ENCODE measurements at places on chromosomes 16 and 17.

GRCh38 chr17:31494259-31495021, 103.0 kb downstream of the RAB11FIP4 start:
- no peak for DNase-seq

DNA sequence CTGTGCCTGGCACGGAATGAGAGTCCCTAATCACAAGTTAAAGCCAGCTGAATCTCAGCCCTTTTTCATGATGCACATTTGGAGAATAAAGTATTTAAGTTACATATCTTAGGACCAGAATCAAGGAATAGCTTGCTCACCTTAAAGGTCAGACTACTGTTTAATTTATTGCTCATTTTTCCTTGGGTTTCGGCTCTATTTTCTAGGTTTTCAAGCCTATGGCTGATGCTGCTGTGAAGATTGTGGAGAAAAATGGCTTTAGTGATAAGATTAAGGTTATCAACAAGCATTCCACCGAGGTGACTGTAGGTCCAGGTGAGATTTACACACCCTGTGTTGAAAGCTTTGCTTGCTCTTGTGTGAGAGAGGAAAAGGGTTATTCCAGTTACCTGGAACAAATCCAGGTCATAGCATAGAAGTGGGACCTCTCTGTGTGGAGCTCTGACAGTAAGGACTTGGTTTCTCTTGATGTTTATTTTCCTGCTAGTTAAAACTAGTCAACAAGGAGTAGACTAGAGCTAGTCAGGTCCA, 18.1 kb downstream of the PRMT7 start:
- no peak for DNase-seq

GRCh38 chr16:85643631-85644030, 30.5 kb downstream of the GSE1 start:
- DNase-seq: no peak

GRCh38 chr16:14278749-14279148, 207.6 kb downstream of the MRTFB start:
- DNase-seq: peak; percentile 69

DNA sequence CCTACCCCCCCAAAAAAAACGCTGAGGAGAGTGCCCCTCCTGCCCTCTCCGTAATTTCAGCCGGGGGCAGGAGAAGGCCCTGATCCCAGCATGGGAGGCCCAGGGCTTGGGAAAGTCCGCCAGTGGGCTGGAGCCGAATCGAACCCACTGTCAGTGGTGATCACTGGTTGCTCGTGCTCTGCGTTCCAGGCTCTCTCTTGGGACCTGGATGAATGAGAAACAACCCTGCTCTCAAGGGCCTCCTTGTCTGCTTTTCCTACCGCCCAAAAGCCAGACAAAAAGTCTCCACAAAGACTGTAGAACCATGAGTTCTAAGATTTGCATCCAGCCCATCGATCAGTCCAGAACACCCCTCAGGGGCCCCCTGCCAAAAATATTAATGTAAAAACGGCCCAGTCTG, 8.1 kb downstream of the ARHGAP23 start:
- no peak for DNase-seq

- no peak for DNase-seq
Measured at GRCh38 chr16:3873482-3874173, 6.9 kb downstream of the CREBBP start.

DNA sequence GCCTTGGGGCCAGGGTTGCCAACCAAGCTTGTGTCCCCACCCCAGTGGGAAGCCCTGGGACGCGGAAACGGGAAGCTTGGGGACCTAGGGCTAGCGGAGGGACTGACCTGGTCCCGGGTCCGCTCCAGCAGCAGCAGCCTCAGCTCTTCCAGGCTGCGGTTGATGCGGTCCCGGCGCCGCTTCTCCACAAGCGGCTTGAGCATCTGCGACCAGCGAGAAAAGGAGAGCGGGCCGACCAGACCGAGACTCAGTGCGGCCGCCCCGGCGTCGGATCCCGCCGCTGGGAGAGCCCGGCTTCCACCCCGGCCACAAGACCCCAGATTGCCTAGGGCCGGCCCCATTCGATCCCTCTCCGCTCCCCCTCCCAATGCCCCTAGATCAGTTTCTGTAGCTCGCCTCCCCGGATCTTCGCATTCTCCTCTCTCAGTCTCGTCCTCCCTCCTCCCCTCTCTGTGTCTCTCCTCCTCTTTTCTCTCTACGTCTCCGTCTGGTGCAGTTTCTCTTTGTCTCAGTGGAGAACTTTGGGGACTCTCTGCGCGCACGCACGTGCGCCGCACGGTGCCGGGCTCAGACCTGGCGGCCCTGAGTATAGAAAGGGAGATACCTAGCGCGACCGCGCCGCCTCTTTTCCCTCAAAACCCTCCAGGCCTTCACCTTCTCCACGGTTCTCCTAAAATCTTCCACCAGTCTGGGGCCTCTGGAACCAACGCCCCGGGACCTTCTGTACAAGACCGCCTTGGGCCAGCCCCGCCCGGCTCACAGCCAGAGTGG, 797 bp downstream of the HES7 start:
- DNase-seq: no peak

GRCh38 chr17:74825952-74826719, 33.5 kb downstream of the GRIN2C start:
- DNase-seq: no peak

- DNase-seq: no peak
Measured at GRCh38 chr17:69734656-69735055, 320.2 kb downstream of the MAP2K6 start.

DNA sequence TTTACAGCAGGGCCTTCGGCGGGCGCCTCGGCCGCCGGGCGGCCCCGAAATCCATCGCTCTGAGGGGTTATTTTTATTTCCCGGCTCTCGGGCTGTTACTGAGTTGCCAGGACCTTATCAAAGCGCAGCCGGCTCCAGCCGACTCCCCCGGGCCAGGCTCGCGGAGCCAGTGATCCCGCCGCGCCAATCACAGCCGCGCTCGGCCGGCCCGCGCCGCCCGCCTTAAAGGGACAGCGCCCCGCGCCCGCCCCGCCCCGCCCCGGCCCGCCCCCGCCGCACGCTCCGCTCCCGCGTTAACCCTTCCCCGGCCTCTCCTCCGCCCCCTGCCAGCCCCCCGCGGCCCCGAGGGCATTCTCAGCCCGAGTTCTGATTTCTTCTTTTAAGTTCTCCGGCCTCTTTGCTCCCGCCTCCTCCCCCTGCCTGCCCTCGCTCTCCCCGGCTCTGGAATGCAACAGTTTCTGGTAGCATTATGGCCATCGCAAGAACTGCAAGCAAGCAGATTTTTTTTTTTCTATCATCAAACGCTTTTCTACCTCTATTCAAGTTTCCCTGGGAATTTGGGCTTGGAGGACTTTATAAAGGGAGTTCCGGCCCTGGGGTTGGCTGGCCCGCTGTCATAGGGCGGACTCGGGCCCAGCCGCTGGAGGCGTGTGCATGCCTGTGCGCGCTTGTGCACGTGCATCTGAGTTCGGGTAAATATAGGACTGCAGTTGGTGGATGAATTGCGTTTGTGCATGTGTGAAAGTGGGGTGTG, at the start of gene AXIN2:
TSS of gene AXIN2 (minus strand) at position 197 of the 754 bp plus-strand sequence. CDS start 3,028 bp downstream, outside the sequence.
- DNase-seq: peak; percentile 88

DNA sequence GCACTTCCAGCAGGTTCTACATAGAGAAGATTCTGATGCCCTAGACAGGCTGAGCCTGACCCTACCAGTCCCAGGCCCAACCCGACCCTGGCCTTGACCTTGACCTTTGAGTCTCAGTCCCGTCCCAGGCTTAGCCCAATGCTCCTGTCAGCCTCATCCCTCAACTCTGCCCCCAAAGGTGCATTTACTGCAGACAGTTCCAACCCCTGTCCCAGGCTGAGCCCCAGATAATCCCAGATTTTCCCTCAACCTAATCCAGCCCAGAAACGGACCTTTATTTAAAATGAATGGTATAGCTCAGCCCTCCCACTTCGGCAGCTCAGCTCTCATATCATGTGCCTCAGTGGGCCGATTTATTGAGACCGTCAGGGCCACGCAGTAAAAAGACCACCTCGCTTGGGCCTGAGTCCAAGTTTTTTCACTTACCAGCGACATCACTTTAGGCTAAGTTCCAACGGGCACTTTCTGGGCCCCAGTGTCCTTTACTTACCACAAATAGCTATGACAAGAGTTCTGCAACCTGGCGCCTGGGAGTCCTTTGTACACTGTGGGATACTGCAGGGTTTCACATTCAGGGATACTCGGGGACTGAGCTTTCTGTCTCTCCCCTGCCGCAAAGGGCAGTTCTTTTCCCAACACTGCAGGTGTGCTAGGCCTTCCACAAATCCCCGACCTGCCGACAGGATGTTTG, 89.5 kb downstream of the WSCD1 start:
- DNase-seq: no peak

DNA sequence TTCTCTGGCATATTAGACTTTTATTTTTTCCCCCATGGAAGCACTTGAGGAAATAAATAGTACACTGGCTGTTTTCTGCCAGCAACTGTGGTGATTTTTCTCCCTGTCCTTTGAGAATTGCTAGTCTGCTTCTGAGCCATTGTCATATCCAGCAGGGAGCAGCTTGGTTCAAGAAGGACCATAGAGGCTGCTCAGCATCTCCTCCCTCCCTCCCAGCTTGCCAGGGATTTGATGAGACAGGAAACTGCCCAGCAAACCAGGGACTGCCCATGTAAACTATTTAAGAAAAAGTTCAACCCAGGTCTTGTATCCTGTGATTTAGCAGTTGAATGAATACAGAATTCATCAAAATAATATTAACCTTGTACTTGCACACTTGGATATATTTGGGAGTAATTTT, 39.5 kb downstream of the CYB5B start:
- DNase-seq: no peak

- DNase-seq: no peak
Measured at GRCh38 chr17:82382933-82383255, 11.3 kb downstream of the UTS2R start.

DNA sequence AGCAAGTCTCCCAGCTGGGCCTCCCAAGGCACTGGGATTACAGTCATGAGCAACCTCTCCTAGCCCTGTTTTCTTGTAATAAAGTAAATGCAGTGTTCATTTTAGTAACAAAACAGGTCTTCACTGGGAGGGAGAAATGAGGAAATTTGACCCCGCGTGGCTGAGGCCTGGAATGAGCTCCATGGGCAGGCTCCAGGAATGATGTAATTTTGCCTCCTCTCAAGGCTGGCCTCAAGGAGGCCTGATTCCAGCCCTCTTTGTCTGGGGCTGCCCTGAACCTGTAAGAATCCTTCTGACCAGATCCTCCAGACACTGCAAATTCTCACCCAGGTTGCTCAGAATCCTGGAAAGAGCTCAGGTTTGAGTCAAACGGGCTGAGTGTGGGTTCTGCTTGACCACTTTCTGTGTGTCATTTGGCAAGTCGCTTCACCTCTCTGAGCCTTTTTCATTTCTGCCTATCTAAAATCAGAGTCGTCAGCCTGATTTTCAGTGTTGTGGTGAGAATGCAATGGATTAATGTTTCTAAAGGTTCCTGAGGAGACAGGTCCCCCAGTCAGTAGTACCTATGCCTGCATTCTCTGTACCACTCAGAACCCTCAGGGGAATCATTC, 57.1 kb downstream of the RAB11FIP4 start:
- DNase-seq: no peak

DNA sequence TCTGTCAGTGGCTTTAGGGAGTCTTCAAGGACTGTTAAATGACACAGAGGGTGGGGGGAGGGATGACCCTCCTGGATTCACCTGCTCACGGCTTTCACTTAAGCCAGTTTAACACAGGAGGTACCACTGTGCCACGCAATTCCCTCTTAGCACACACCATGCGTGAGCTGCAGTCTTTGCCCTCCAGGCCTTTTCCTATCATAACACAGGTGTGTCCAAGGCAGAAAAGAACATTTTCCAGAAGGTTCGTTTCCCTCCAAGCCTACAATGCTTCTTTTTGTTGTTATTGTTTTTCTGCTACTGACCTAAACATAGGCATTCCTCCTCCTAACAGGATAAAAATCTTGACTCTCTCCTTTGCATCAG, 1.1 kb downstream of the ZFHX3 start:
- DNase-seq: no peak
